Stimulated activated CD8-positive, alpha-beta memory T cell treated with anti-CD3 and anti-CD28 coated beads, Interleukin-4, amount 100 ng/mL, for 1 hour (primary cell): ENCODE measurements at places on chromosomes 5 and 9.

DNA sequence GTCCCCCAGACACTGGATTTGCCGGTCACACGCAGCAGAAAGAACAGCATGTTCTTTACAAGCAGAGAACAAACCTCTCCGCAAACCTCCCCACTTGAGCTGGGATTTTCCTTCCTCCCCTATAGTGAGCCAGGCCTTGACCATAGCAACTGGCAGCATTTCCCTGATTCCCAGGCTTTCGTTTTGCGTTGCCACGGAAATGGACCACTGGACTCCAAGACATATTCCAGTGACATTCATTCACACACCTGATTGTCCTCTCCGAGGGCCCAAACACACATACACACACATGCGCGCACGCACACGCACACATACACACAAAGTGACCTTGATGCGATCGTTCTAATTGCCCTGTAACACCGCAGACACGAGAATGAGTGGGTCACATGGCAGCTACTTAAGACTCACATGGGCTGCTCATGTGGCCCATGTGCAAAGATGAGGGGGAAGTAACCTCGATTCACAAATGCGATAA is 80.9 kb upstream of the CPEB4 start:
- no peak for DNase-seq

GRCh38 chr5:149062371-149063016 is 368 bp downstream of the SH3TC2 start:
- DNase-seq, result no peak

- no peak for DNase-seq
Measured at GRCh38 chr9:28001096-28001495, 427.8 kb upstream of the C9orf72 start.

DNA sequence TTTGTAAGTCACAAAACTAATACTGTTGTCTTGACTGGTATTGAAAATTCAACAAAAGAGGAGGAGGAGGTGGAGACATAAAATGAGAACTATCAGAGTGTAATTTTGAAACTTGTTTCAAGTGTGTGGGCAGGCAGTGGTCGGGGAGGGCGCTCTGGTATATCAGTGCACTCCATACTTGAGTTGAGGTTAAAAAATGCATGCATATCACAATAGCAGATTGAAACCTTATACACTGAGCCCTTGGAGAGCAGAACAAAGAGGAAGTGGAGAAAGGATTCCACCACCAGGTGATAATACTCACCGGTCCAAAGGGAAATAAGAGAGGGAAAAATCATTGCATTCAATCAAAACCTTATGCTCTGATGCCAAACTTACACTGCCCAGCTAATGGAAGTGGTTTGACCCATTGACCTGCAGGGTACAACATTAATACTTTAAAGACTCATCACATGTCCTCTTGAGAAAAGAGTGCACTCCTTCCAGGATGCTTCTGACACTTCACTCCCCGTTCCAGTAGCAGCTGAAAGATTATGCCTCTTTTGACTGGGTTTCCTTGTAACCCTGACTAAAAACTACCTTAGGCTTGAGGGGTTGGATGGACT is 79.5 kb upstream of the FAM169A start:
- no peak for DNase-seq

GRCh38 chr5:67679184-67679841 is 482.7 kb upstream of the CD180 start:
- DNase-seq, result no peak

DNA sequence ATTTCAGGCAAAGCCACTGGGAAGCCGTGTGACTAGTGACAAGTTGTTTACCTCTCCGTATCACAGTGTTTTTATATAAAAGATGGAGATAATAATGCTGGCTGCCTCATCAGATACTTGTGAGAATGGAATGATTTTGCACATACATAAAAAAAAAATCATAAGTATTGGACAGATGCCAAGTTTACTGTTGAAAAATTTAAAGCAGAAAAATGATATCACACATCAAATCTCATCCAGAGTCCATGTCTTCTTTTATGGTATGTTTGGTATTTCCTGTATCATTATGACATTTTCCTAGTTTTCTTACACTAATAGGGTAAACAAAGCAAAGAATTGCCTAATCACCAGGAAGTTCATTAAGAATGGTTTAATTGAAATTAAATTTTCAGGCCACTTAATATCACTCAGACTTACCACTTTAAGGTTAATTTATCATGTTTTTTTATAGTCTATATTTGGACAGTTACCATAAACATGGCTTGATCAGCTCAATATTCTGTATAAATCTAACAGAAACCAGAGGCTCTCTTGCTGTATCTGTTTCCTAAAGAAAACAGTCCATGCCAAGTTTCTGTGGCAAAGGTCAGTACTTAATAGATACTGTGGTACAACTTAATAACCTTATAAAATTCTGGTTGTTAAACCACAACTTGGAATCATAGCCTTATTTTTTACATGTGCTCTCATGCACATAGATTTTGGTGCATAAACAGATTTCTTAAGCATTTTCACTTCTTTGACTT is 656.5 kb upstream of the RIOK2 start:
- no peak for DNase-seq

DNA sequence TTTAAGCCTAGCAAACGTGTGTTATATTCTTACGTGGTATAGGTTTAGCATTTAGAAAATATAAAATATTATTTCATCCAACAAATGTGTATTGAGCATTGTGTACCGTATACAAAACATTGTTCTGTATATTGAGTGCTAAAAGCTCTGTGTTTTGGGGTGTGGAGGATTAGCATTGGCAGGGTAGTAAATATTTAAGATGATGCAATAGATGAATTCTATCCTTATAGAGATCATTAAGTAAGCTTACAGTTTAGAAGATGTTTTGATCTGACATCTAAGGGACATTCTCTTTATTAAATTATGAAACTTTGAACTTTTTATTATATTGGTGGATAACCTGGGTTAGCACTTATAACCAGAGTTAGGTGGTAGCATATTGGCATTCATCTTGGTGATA is 48.5 kb upstream of the GLIPR2 start:
- no peak for DNase-seq

DNA sequence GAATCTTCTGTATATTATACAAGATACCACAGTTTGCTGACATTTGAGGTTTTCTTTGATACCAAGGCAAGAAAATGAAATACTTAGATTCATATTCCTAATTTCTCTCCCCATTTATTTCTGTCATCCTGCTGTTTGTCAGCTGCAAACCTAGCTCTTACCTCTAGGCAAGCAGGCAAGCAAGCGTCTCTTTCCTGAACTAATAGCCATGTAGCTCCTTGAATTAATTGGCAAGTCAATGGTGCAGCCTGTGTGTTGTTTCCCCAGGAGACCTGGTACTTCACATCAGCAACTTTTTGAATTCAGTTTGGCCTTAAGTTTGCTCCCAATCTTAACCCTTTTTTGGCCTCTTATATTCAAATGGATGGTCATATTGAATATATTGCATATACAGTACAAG is 573.6 kb upstream of the ARRDC3 start:
- no peak for DNase-seq

GRCh38 chr5:176768174-176768970 is 42.0 kb upstream of the UNC5A start:
- DNase-seq, result no peak

DNA sequence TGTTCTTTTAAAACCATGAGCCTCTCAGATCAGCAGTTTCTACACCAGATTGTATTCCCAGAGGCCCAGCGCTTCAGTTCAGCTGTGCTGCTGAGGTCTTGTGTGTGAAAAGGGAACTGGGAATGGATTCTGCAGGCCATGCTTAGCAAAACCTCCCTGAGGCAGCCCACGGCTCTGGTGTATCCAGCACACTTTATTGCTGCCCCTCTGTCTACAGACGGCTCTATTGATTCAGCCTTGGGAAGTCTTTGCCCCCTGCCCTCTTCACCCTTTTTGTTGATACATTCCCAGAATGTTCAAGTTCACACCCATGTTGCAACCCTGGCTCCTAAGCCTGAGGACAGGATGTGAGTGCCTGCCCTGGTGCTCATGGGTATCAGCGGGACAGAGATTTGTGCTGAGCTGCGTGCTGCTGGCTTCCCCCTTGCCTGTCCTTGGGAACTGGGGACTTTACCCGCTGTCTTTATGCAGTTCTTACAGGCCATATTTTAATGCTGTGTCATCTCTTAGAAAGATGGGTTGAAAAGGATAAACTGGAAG is 37.3 kb downstream of the ARHGAP26 start:
- no peak for DNase-seq

GRCh38 chr5:13910637-13911288 is 33.7 kb downstream of the DNAH5 start:
- no peak for DNase-seq

DNA sequence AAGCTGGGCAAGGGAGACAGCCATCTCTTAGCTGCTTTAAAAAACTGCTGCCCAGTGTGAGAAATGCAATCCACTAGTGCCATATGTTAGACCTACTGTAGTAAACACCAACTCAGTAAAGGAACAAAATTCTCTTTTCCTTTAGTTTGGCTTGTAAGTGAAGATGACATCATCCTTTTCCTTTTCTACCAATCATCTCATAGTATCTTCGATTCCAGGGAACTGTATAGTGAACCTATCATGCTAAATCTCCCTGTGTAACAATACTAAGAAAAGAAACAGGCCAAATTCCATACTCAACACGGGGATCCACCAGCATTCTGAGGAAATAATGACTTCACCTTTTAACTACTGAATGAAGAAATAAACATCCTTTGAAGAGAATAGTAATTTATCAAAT is 100.1 kb downstream of the RAPGEF6 start:
- DNase-seq, result no peak

DNA sequence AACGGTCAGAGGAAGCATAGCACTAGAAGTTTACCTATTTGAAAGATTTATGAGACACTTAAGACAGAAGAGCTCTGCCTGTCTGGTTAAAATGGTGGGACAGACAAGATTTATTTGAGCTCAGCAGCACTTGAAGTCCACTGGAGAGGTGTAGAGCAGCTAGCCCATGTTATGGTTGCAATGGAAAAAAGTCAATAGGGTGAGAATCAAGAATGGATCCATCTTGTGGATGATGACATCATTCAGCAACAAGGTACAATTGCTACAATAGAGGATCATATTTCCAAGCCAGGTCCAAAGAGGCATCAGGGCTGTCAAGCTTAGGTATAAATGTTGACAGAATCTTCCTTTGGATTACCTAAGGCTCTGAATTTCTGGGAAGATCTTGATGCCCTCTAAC is 21.1 kb upstream of the ZNF131 start:
- DNase-seq, result no peak

DNA sequence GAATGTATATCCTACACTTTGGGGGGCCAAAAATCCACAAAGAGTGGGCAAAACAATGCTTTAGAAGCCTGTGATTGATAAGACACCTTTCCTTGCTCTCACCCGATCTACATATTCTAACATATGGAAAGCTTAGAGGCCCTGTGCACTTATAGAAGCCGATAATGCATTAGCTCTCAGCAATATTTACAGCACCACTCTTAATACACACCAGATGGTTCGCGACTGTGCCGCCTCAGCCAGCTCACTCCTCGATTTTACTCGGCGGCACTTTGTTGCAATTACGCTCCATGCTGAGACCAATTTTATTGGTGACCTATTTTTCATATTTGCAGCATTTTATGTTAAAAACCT is 18.8 kb downstream of the NR2F1 start:
- DNase-seq, result no peak

- no peak for DNase-seq
Measured at GRCh38 chr9:95952471-95952870, 77.0 kb downstream of the ERCC6L2 start.

- DNase-seq, result no peak
Measured at GRCh38 chr5:156686380-156686779, 163.7 kb upstream of the PPP1R2B start.

- DNase-seq, result no peak
Measured at GRCh38 chr5:65121880-65122436, 353.2 kb downstream of the CWC27 start.

- no peak for DNase-seq
Measured at GRCh38 chr9:37466037-37466709, 923 bp upstream of the ZBTB5 start.

DNA sequence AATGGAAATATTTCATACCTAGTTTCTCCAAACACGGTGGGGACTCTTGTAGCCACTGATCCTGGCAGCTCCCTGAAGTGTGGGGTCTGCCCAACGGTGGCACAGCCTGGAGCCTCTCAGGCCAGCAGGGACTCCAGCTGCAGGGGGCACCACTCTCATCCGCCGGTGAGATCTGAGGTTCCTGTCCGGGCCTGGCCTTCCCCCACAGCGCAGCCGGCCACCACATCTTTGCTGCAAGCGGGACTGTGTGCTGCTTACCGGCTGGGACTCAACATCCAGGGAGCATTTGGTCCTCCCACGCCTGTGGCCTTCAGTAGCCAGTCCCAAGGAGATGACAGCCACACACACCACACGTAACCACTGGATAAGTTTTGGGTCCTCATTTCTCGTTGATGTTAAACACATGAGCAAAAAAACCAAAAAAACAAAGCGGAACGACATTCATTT is 7.7 kb upstream of the NKX2-5 start:
- DNase-seq, result no peak

GRCh38 chr9:79952401-79952800 is 380.6 kb downstream of the TLE4 start:
- DNase-seq, result no peak

GRCh38 chr9:87742813-87743428 is 17.0 kb downstream of the CTSL start:
- DNase-seq, result no peak

- no peak for DNase-seq
Measured at GRCh38 chr5:151574444-151574996, 16.6 kb downstream of the FAT2 start.
